CD4-positive, alpha-beta T cell treated with Interleukin-1 beta for 1 hour (primary cell): ENCODE measurements at places on chromosomes 3 and 15.

DNA sequence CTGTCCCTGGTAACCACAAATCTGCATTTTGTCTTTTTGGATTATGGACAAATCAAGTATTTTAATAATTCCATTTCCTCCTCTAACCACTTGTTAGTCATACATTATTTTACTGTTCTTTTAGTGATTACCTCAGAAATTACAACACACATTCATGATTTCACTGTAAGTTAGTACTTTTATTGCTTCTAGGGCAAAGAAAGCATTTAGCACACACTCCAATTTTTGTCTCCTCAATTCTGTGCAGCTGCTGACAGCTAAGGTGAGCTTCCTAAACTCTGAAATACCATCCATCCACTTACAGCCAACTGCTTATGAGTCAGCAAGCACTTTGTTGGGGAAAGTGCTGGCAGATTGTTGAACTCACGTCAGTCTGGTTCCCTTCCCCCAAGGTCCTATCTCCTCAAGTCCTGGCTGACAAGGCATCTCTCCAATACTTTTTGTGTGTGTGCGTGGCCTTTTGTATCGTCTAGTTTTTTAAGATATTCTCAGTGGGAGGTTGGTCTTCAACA lies 49.4 kb upstream of the TNFAIP8L3 start:
- no peak for DNase-seq

DNA sequence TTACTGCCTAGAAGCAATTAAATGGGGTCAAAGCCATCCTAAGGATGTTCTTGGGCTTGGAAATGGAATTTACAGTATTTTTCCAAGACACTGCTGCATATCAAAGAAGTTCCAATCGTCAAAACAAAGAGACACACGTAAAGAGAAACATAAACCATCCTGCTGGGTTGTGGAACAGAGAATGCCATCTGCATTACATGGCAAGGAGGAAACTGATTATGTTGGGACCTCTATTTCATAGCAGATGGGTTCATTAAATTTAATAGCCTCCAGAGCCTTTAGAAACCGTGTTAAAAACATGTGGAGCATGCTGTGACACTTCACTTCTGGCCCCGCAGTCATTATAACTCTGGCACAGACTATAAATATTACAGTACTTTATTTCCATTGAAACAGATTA lies 154.6 kb downstream of the LRTM1 start:
- no peak for DNase-seq

GRCh38 chr15:90489944-90490343 lies 39.8 kb upstream of the CRTC3 start:
- DNase-seq: no peak

GRCh38 chr3:54067055-54067698 lies 55.2 kb upstream of the CACNA2D3 start:
- DNase-seq: no peak

GRCh38 chr15:28123408-28124023 lies 24.4 kb upstream of the OCA2 start:
- peak; percentile 37 for DNase-seq

GRCh38 chr3:40968666-40969065 lies 230.6 kb upstream of the CTNNB1 start:
- DNase-seq: no peak

- no peak for DNase-seq
Observed at GRCh38 chr3:55669133-55669532, 182.0 kb upstream of the WNT5A start.

- no peak for DNase-seq
Observed at GRCh38 chr3:134542287-134542958, 56.6 kb downstream of the CEP63 start.

- no peak for DNase-seq
Observed at GRCh38 chr15:45168751-45169551, 18.8 kb downstream of the SHF start.

DNA sequence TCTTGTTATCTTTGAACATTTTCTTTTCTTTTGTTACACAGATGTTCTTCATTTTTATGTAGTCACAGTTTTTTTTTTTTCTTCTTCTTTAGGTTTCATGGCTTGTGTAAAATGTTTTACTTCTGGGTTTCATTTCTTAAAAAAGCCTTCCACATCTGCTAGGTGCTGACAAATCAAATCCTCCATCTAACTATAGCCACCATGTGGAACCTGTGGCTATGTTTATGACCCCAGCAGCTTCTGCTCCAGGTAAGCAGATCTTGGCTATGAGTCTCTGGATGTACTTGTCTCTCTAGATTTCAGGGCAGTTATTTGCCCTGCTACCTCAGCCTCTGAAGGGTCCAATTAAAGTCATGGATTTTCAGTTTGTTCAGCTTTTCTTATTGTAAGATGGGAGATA lies 44.5 kb downstream of the OXSM start:
- DNase-seq: no peak

DNA sequence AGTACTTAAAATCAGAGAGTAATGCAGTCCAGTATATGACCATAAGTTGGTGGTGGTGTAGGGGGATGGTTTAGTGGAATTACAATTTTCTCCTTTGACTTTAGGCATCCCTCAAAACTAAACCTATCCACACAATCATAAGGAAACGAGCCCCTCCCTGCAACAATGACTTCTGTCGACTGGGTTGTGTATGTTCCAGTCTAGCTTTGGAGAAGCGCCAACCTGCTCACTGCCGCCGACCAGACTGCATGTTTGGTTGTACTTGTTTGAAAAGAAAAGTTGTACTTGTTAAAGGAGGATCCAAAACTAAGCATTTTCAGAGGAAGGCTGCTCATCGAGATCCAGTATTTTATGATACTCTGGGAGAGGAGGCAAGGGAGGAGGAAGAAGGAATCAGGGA lies 52.8 kb downstream of the MGA start:
- no peak for DNase-seq

- no peak for DNase-seq
Observed at GRCh38 chr3:194057570-194058188, 78.3 kb upstream of the HES1 start.

- DNase-seq: no peak
Observed at GRCh38 chr3:141410408-141410807, 42.1 kb downstream of the ZBTB38 start.

- no peak for DNase-seq
Observed at GRCh38 chr3:113211330-113212149, at the start of gene BOC. BOC (plus strand) TSS chr3:113211557; CDS start chr3:113249803, 38,246 bp downstream.

- DNase-seq: no peak
Observed at GRCh38 chr15:61153291-61153690, 75.8 kb downstream of the RORA start.

DNA sequence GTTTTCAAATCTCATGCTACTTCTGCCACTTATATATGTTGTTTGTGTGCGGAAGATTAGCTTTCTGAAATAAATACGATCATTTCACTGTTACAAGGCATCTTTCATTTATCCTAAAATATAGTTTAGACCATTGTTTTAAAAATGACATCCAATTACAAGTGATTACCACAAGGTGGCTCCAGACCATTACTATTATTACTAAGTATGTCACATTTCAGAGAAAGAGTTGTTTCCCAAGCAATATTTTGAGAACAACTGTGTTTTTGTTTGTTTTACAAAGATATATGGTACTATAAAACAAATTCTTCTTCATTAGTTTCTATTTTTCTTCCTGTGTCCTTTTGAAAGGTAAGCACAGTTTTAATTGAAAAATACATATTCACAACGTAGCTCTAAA lies 136.0 kb upstream of the RAP2B start:
- DNase-seq: peak; percentile 32

GRCh38 chr3:138390582-138390932 lies 42.2 kb downstream of the MRAS start:
- DNase-seq: no peak

GRCh38 chr15:35439291-35439690 lies 106.7 kb downstream of the DPH6 start:
- no peak for DNase-seq
